Trophoblast cell (in vitro differentiated cells and primary cell): ENCODE measurements at places on chromosomes 1 and 21.

DNA sequence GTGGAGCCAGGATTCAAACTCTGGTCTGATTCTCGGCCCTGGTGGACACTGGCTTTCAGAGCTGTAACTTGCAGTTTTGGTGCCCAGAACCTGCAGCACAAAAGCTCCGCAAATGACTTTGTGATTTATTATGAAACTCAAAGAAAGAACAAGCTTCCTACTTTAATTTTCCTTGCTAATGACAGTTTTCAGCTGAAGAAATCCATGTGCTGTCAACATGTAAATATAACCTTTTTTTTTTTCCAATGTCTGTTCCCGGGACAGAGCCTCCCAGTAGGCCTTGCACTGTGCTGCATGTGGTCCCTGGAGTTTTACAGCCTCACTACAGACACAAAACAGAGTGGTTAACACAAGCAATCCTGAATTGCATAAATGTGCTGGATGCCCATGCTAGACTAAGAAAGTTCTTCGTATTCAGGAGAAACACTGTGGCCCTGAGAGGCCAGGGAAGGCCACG is 62.3 kb upstream of the ANGPTL1 start:
- DNase-seq, result no peak

DNA sequence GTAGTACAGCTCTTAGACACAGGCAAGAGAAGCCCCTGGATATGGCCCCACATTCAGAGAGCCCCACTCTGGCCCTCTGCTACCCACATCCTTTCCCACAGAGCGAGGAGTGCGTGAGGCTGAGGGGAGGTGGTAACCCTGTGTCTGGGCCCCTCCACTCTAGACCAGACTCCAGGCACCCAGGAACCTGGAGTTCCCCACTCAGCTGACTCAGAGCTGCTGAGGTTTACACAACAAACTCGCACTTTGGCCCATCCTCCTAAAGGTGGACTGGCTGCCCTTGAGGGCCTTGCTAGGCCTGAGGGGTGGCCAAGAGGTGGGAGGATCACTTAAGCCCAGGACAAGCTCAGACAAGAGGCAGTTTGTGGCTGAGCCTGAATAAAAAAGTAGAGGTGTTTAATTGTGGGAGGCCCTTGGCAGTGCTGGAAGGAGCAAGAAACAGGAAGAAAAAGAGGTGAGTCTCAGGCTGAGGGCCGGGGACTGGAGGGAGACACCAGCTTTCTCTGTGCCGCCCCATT is 10.7 kb downstream of the MR1 start:
- peak; percentile 17 for DNase-seq

DNA sequence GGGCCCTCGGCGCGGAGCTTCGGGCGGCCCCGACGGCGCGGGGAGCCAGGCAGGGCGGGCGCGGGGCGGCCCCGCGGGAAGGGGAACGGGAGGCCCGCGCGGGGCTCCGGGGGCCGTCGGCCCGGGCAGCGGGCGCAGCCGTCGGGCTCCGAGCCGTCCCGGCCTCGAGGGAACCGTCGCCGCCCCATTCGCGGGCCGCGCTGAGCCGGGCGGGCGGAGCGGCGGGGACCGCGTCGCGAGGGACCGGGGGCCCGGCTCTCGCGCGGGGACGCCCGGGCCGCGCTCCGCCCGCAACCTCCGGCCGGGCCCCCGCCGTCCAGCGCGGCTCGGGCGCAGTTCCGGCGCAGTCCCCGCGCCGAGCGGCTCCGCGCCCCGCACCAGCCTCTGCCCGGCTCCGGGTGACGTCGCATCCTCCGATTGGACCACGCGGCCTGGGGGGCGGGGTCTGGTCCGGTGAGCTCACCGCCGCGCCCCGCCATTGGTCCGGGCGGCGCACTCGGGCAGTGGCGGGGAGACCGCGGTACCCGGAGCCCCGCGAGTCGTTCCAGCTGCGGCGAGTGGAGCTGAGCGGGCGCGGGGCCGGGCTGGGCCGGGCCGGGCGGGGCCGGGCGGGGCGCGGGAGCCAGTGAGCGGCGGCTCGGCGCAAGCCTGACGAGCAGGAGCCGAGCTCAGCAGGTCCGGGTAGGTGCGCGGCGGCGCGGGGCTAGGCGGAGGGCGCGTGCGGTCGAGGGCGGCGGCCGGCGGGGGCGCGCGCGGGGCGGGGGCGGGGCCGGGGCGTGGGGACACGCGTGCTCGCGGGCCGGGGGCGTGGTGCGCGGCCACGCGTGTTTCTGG is 66.7 kb upstream of the VAMP3 start:
- peak; percentile 78 for DNase-seq

GRCh38 chr1:203340112-203340790 is 10.7 kb downstream of the FMOD start:
- peak; percentile 90 for DNase-seq

- DNase-seq, result peak; percentile 91
Measured at GRCh38 chr1:173122958-173123852, 72.5 kb upstream of the TNFSF18 start.

GRCh38 chr1:231460614-231461013 is 38.5 kb upstream of the EGLN1 start:
- no peak for DNase-seq

DNA sequence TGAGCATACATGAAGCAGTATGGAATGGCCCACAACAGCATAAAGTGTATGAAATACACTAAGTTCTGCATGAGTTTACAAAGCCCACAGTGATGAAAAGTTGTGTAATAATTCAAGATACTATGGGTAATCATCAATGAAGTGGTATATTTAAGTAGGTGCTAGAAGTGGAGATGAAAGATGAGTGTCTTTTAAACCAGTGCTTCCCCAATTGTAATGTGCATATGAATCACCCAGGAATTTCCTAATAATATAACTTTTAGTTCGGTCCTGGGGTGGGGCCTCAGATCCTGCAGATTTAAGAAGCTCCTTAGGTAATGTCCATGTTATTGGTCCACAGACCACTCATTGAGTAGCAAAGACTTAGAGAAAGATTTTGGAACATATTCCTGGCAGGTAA is 184.9 kb downstream of the DUSP10 start:
- DNase-seq, result no peak

- DNase-seq, result no peak
Measured at GRCh38 chr1:231934797-231935196, 308.2 kb downstream of the DISC1 start.

- DNase-seq, result no peak
Measured at GRCh38 chr21:42699196-42699595, 45.8 kb downstream of the PDE9A start.

DNA sequence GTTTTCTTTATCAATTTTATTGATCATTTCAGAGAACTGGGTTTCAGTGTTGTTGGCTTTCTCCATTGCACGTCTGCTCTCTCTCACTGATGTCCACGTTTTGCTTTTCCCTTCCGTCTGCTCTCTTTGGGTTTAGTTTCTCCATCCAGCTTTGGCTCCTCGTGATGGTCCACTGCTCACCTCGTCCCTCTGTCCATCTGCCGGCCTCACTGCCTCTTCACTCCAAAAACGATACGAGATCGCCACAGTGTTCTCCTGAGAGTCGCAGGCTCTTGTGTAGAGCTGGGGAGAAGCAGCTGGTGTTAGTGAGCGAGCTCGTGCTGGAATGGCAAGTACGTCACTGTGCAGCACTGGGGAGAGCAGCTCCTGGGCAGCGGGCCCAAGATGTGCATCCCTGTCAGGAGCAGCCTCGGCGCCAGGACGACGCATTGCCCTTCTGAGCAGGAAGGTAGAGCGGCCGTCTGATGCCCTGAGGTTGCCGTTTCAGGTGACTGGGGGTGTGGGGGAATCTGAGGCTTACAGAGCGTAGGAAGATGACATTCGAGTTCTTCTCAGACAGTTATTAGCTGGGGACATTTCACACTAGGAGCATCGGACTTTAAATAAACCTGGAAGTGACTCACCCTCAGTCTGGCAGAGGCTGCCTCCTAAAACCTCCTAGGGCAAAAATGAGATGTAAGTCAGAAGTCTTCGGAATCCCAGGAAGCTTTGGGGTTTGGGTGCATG is 31.4 kb upstream of the PCBP3 start:
- DNase-seq, result no peak

DNA sequence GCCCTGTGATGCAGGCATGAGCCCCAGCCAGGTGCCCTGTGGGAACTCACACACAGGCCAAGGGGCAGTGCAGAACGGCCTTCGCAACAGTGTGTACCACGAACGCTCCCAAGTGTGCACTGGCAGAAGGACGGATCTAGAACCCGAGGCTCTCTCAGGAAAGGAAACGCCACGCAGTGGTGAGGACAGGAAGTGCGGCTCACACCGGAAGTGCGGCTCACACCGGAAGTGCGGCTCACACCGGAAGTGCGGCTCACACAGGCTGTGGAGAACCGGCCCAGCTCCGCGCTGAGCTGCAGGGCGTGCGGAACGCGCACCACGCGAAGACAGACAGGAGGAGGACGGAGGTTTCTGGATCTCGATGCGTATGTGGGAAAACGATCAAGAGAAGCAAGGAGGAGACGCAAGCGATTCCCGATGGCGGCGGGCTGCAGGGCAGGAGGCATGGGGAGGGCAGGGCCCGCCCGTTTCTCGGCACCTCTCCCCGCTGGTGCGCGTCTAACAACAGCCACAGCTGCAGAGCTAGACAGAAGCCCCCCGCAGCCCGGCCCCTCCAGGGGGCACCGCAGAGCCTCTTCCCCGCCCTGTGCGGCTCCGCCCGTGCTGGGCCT is 35.9 kb upstream of the TMEM52 start:
- no peak for DNase-seq
